ENCODE measurements at places on chromosomes 11 and 22.

DNA sequence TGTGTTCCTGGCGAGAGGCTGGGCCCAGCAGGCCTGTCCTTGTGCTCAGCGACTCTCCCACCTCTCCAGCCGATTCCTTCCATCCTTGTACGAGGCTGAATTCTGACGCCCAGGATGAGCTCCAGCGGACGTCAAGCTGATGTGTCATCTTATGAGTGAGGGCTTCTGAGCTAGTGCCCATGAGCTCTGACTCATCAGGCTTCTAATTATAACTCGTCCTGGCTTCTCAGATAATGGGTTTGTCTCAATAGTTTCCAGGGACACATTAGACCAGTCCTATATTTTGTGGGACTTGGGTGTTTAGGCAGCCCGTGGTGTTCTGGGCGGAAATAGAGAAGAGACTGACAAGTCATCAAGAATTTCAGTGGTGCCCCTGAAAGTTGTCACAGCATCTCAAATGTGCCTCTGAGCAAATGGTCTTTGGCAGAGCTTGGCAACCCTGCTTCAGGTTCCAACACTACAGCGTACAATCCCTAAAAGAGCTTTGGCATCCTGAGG is 108.2 kb upstream of the CD44 start:
- DNase-seq = no peak

- no peak for DNase-seq
Observed at GRCh38 chr22:19036523-19037273, 85.5 kb downstream of the DGCR2 start.

DNA sequence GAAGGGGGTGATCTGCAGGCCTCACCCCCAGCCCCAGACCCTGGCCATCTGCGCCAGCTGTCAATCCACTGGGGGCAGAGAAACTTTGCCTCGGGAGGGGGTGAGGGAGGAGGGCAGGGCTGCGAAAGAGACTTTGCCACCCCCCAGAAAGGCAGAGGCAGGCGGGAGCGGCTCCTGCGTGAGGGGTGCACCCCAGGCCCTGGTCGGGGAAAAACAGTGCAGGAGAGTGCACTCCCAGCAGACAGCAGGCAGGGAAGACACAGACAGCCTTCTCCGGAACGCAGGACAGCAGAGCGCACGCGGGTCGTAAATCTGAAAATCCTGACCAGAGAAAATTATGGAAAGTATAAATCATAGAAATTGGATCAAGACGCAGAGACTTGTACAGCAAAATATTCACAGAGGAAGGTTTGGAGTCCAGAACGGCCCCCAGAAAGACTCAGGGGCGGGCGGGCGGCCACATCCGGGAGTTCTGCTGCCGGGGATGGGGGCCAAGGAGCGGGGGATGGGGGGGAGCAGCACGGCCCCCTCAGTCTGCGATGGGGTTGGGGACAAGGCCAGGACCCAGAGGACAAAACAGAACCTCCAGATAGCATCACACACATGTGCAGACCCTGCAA is 8.0 kb upstream of the MRPL23 start:
- no peak for DNase-seq

- no peak for DNase-seq
Observed at GRCh38 chr11:47442514-47442913, 6.4 kb downstream of the RAPSN start.

- DNase-seq = peak; percentile 40
Observed at GRCh38 chr11:9758637-9759518, 95.0 kb downstream of the SWAP70 start.

GRCh38 chr11:21316591-21316990 is 647.2 kb downstream of the NELL1 start:
- DNase-seq = no peak

GRCh38 chr11:80849253-80849652 is 1408.4 kb upstream of the TENM4 start:
- no peak for DNase-seq

GRCh38 chr22:41504397-41504796 is 35.5 kb downstream of the ACO2 start:
- DNase-seq = no peak
